ENCODE measurements at places on chromosomes 4 and X. TPM values are rescaled to one million over a fixed set of nuclear protein-coding genes. Genes with fewer than 3 reads are reported as not detected.

DNA sequence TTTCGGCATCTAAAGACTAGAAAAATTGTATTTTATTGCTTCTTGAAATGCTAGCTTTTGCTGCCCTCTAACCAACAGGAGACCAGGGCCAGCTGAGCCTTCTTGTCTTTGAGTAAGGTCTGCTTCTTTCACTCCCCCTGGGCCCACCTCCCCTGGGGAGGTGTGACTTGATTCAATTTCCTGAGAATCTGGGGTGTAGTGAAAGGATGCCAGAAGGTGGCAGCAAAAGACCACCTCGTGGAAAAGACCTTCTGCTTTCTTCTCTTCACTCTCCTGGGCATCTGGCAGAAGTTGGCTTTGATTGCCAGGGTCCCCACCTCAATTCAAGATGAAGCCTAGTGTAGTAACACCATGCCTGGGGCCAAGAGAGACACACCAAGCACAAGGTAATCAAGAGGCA lies 96.5 kb upstream of the MAOA start:
- peak; percentile 20 for DNase-seq
- no peaks in the 10 kb centered on the region for H3K36me3 ChIP-seq
- no peak overlapping the region for H3K4me3 ChIP-seq

The TAF7L gene
- total RNA-seq: not detected

DNA sequence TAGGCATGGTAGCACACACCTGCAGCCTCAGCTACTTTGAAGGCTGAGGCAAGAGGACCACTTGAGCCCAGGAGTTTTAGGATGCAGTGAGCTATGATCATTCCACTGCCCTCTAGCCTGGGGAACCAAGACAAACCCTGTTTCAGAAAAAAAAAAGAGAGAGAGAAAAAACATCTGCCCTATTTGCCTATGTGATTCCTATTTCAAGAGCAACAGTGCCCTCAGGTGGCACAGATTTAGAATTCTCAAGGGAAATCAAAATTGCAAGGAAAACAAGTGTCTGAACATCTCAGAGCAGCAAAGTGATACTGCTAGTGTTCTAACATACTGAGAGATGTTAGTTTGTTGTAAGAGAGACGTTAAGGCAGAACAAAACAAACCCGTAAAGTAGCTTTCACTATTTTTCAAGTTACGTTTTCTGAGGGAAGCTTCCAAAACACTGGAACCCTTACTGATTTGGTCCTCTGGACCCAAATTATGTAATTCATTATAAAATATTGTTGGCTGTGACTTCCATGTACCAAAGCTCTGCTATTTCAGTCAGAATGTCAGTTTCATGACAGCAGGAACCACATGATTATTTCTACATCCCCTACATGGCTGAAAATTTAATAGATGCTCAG lies 7.9 kb downstream of the BDH2 start:
- peaks cover 23% of the 10 kb centered on the region for H3K4me1 ChIP-seq
- H3K27me3 ChIP-seq: no peaks in the 10 kb centered on the region
- H3K36me3 ChIP-seq: peaks cover 18% of the 10 kb centered on the region

The SYTL5 gene
- not detected for total RNA-seq

DNA sequence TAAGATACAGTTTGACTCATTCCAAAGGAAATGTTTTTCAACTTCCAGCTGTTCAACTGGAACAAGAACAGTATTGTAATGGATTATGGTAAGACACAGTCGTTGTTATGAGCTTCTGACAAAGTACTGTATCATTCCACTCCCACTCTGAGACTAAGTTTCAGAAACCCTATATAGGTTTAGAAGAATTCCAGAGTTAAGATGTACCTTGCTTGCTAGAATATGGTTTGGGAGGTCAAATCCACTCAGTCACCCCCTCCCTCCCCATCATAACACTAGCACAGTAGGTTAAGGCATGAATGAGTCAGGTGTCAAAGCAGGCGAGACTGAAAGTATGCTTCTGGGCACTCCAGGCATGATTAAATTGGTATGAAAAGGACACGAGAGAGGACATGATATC lies 339.7 kb downstream of the DMD start:
- no peaks in the 10 kb centered on the region for H3K27me3 ChIP-seq
- no peak overlapping the region for H3K27ac ChIP-seq
- DNase-seq: no peak
- no peaks in the 10 kb centered on the region for H3K4me1 ChIP-seq

The MTNR1A gene
- not detected for total RNA-seq

DNA sequence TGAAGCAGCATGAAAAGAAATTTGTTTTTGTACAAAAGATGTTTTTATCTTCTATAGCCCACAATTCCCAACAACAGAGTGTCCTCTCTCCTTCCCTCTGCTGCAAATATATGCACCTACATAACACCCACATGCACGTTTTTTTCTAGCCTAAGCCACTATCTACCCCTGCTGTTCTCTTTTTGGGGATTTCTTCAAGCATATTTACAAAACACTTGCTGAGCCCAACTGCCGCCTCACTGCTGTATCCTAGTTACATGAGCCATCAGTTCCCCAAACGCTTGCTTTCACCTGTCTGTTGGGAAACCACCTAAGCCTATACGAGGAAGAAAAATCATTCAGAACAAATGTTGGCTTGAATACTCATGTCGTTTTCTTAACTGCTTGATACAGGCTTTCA lies 127.2 kb downstream of the CHRNA9 start:
- no peaks in the 10 kb centered on the region for H3K36me3 ChIP-seq
- no peak overlapping the region for H3K4me3 ChIP-seq
- no peak overlapping the region for H3K27ac ChIP-seq
- no peak for DNase-seq
- H3K27me3 ChIP-seq: no peaks in the 10 kb centered on the region
- peaks cover 2% of the 10 kb centered on the region for H3K4me1 ChIP-seq

DNA sequence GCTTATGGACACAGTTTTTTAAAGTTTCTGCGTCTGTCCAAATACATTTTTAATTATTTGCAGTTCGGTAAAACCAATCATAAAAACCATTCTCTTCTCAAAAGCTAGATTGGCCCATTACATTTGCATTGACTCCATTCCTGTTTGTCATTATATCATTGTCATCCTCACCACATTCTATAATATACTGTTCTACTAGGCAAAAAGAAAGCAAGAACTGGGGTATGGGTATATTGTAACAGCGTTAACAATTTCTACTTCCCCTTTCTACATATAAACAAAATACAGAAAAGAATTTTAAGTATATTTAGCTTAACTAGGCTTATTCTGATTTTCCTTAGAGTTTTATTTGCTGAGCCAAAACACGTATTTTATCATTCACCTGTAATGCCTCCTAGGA lies 91.8 kb downstream of the RAP1GDS1 start:
- H3K27ac ChIP-seq: no peak overlapping the region
- no peaks in the 10 kb centered on the region for H3K27me3 ChIP-seq
- peaks cover 39% of the 10 kb centered on the region for H3K36me3 ChIP-seq
- H3K4me1 ChIP-seq: no peaks in the 10 kb centered on the region
- DNase-seq: no peak
- H3K4me3 ChIP-seq: no peak overlapping the region

- no peaks in the 10 kb centered on the region for H3K4me1 ChIP-seq
- DNase-seq: no peak
- no peaks in the 10 kb centered on the region for H3K27me3 ChIP-seq
- no peaks in the 10 kb centered on the region for H3K36me3 ChIP-seq
- no peak overlapping the region for H3K4me3 ChIP-seq
These were observed 14.7 kb upstream of the USP53 start for GRCh38 chr4:119197772-119198212.

The LGI2 gene
- not detected for total RNA-seq

GRCh38 chrX:2650865-2651264 lies 40.2 kb upstream of the CD99 start:
- DNase-seq: no peak
- H3K36me3 ChIP-seq: peaks cover 27% of the 10 kb centered on the region
- H3K4me3 ChIP-seq: no peak overlapping the region
- peaks cover 4% of the 10 kb centered on the region for H3K4me1 ChIP-seq

- no peak overlapping the region for H3K27ac ChIP-seq
- no peak for DNase-seq
- H3K36me3 ChIP-seq: no peaks in the 10 kb centered on the region
- H3K27me3 ChIP-seq: no peaks in the 10 kb centered on the region
- H3K4me3 ChIP-seq: no peak overlapping the region
These were observed 80.3 kb downstream of the ARHGAP24 start for GRCh38 chr4:85555206-85555605.

The FTSJ1 gene
- total RNA-seq: 56.2 TPM

The SNCA gene
- total RNA-seq: 2.8 TPM

The GUCY1A1 gene
- total RNA-seq: not detected

The PPP1R3F gene
- 12.7 TPM for total RNA-seq

DNA sequence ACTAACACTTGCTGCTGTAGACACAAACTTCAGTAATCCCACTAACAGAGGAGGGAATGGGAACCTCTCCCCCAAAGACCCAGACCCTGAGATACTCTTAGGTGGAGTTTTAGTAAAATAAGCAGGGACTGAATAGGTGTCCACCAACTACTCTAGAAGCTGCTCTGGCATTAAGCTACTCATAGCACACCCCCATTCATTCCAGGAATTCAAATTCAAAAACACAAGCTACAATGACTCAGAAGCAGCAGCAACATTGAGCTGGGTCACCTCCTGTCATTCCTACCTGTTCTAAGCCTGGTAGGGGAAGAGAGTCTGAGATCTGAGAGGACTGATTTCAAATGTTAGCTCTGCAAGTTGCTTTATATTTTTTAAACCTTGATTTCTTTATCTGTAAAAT lies 135.4 kb upstream of the FRMPD4 start:
- DNase-seq: no peak
- H3K27me3 ChIP-seq: peaks cover 6% of the 10 kb centered on the region
- H3K4me3 ChIP-seq: no peak overlapping the region
- no peaks in the 10 kb centered on the region for H3K36me3 ChIP-seq
- no peaks in the 10 kb centered on the region for H3K4me1 ChIP-seq

The BEX2 gene
- total RNA-seq: 15.7 TPM

GRCh38 chr4:134421734-134422133 lies 220.1 kb upstream of the PABPC4L start:
- DNase-seq: no peak
- H3K4me3 ChIP-seq: no peak overlapping the region
- H3K4me1 ChIP-seq: no peaks in the 10 kb centered on the region
- H3K27ac ChIP-seq: no peak overlapping the region

The CLDN22 gene
- total RNA-seq: not detected

The CC2D2A gene
- total RNA-seq: not detected

All from activated naive CD8-positive, alpha-beta T cell treated with anti-CD3 and anti-CD28 coated beads, Interleukin-2, amount 10 ng/mL, durations not matched to agents 7 days and 5 days (primary cell).